ENCODE measurements at places on chromosomes 6 and 20.
A peak's percentile ranks its signal among the peaks of the same experiment; 100 is the strongest.

GRCh38 chr20:48891235-48892048 is 30.1 kb upstream of the ARFGEF2 start:
- no peak for DNase-seq

DNA sequence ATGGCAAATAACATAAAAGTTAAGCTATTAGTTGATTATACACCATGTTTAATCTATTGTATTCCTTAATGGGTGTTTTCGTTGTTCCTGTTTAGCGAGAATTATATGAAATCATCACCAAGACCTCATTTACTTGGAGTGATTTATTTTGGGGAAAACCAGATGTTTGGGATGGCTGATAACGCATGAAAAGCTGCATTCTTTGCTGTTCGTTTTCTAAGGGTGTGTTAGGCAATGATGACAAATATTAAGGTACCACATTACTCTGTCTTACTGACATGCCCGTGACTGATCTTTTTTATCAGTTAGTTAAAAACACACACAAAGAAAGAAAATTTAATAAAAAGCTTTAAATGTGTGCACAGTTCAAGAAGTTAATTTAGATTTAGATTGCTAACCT is 176.4 kb downstream of the ZFP64 start:
- no peak for DNase-seq

GRCh38 chr20:38450412-38450975 is 15.4 kb upstream of the SNHG17 start:
- DNase-seq, result no peak

GRCh38 chr6:121436274-121436857 is 920 bp downstream of the GJA1 start:
- no peak for DNase-seq

GRCh38 chr6:122825163-122825562 is 36.1 kb downstream of the SMPDL3A start:
- no peak for DNase-seq

- no peak for DNase-seq
Measured at GRCh38 chr6:97939440-97940168, 656.6 kb upstream of the MMS22L start.

- no peak for DNase-seq
Measured at GRCh38 chr6:27279513-27280063, 32.1 kb downstream of the PRSS16 start.

- DNase-seq, result peak; percentile 65
Measured at GRCh38 chr6:34243901-34244884, 4.6 kb downstream of the SMIM29 start.

DNA sequence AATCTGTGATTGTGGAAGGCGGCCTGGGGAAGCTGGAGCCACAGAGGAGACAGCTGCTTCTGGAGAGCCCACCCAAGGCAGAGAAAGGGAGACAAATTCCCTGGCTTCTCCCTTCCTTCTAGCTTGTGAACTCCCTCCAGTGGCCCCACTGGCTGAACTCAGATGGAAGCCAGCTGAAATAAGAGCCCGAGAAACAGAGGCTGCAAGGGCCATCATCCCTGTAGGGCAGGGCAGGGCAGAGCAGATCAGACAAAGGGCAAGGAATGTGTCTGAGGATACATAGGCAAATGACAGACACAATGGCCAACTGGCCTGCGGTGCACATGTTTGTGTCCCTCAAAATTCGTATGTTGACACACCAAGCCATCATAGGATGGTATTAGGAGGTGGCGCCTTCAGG is 25.3 kb downstream of the MDFI start:
- DNase-seq, result no peak

Data from BJ (cell line).